ENCODE measurements at places on chromosomes 3 and 15. TPM values are rescaled to one million over a fixed set of nuclear protein-coding genes. Genes with fewer than 3 reads are reported as not detected.

- DNase-seq: no peak
Measured at GRCh38 chr15:70248116-70249025, 150.7 kb upstream of the TLE3 start.

ECE2 gene
- not detected for total RNA-seq

CPA3 gene
- not detected for total RNA-seq

RPP25 gene
- total RNA-seq: 5.9 TPM

SMAD6 gene
- 6.6 TPM for total RNA-seq

IGDCC3 gene
- total RNA-seq: 0.44 TPM

SATB1 gene
- 2.7 TPM for total RNA-seq

DNA sequence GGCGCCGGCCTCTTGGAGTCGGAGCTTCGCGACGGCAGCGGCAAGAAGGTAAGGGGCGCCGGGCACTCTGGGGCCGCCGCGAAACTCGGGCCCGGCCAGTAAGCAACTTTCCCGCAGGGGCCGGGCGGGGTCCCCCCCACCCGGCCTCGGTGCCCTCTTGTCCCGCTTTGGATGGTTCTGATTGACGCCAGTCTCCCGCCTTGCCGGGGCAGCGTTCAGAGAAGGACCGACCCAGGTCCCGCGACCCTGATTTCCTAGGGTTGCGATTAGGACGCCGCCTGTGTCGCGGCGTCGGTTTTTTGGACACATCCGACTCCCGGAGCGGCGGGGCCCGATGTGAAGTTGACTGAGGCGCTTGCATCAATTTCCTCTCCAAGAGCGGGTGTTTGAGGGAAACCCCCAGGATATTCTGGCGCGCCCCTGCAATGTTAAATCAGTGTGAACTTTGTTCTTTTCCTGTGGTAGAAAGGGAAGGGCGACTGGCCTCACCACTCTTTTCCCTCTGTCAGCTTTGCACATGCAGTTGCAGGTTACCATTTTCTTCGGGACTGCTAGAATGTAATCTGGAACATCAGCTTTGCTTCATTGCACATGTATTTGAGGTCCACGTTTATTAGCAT, 755 bp downstream of the PDE8A start:
- DNase-seq: no peak

- no peak for DNase-seq
Measured at GRCh38 chr3:45224824-45225464, 1.1 kb downstream of the TMEM158 start.

MUC20 gene
- 2.4 TPM for total RNA-seq

GRCh38 chr3:183815563-183815940, 9.8 kb downstream of the MAP6D1 start:
- no peak for DNase-seq

CCDC39 gene
- not detected for total RNA-seq

- DNase-seq: no peak
Measured at GRCh38 chr3:115388166-115388565, 235.1 kb upstream of the GAP43 start.

DNA sequence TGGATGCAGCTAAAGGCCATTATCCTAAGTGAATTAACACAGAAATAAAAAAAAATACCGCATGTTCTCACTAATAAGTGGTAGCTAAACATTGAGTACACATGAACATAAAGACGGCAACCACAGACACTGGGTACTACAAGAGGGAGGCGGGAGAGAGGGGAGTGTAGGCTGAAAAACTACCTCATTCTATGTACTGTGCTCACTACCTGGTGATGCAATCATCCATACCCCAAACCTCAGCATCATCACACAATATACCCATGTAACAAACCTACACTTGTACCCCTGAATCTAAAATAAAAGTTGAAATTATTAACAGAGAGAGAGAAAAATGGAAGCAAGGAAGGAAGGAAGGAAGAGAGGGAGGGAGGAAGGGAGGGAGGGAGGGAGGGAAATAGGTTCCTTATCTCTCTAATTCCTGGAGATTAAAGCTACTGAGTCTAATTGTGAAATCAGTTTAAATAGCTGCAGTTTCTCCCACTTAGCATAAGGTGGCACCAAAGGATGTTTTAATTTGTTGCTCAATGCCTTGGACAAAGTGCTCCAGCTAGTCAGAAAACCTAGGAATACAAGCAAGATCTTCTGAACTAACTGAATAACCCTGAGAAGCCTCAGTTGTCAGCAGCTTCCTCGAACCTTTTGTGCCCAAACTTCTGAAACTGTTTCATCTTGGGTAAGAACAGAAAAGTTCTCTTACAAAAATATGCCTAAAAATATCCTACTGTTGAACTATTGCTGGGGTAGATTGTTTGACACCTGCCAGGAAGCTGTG, 79.4 kb upstream of the ATP11B start:
- peak; percentile 60 for DNase-seq

GRCh38 chr3:34106879-34107278, 308.4 kb downstream of the PDCD6IP start:
- DNase-seq: peak; percentile 2

DNA sequence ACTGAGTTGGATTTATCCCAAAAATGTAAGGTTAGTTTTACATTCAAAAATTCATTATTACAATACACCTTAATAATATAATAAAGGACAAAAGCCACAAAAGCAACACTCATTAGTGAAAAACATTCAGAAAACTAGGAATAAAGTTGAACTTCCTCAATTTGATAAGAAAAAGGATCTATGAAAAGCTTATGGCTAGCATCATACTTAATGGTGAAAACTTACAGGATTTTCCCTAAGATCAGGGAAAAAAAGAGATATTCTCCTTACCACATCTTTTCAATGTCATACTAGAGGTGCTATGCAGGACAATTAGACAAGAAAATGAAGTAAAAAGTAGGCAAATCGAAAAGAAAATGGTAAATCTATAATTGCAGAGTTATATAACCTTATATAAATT, 279.9 kb downstream of the CGGBP1 start:
- DNase-seq: no peak

DNA sequence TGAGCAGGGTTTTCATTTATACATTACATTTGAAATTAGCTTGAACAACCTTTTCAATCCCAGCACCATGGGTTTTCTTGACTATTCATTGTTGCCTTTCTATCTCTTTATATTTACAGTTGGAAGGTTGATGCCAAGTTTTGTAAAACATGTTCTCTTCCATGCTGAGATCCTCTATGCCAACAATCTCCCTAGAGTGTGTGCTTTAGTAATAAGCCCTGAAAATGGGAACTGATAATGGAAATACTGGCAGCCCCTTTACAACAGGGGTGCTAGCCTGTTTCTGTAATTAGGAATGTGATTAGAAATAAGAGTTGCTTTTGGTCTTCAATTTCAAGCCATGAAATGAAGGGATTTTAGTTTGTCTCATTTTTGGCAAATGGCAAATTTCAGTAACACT, 239.9 kb upstream of the NAALADL2 start:
- DNase-seq: no peak

DNA sequence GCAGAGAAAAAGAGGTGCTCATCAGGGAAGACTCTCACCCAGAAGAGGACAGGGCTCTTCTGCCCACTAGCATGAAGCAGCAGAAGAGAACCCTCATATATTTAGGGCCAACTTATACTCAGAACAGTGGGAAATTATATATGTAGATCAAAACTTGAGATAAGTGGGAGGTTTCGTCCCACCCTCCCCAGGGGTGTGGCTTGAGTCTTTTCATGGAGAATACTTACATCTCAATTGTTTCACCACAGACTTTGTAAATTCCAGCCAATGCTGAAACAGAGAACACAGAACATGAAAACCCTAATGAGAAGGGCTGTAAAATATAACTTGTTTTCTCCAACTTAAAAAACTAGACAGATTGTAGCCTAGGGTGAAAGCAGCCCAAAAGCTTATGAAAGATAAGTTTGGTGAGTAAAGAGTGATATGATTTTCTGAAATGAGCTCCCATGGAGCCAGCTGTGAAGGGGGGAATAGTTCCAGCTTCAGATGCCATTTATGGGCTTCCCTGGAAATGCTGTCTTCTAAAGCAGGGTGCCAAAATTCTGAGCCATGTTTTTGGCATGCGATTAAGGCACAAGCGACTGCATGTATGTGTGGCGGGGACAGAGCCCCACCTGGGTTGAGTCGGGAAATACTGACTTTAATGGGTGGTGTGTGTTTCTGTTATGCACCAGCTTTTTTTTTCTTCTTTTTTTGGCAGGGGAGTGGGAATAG, 92.9 kb downstream of the WDR76 start:
- DNase-seq: no peak

- DNase-seq: no peak
Measured at GRCh38 chr3:78791753-78792152, 976.0 kb downstream of the ROBO1 start.

GRCh38 chr3:45343947-45344346, 44.4 kb upstream of the LARS2 start:
- peak; percentile 23 for DNase-seq

DNA sequence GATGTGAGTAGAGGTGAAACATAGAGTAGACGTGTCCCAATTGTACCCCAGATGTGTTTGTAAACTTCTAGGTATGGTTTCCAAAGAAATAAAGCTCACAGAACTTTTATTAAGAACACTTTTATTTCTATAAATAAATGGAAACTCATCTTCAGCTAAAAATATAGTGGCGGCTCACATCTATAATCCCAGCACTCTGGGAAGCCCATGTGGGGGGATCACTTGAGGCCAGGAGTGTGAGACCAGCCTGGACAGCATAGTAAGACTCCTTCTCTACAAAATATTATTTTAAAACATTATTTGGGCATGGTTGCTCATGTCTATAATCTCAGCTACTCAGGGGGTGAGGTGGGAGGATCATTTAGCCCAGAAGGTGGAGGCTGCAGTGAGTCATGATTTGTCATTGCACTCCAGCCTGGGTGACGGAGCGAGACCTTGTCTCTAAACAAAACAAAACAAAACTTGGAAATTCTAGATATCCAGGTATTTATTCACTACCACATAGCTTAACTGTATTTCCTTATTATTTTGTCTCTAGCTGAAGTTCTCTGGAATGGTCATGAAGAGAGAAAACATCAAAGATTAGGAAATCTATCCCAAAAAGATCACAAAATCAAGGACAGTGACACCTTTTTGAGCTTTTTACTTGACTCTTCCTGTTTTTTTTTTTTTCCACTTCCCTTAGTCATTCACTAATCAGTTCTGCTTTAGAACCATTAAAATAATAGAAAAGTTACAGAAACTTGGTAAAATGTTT, 258.1 kb downstream of the TIGIT start:
- DNase-seq: peak; percentile 85

MASP1 gene
- not detected for total RNA-seq

GRCh38 chr3:172770382-172770781, 19.9 kb downstream of the ECT2 start:
- DNase-seq: no peak

SOX2 gene
- total RNA-seq: 0.15 TPM

DNA sequence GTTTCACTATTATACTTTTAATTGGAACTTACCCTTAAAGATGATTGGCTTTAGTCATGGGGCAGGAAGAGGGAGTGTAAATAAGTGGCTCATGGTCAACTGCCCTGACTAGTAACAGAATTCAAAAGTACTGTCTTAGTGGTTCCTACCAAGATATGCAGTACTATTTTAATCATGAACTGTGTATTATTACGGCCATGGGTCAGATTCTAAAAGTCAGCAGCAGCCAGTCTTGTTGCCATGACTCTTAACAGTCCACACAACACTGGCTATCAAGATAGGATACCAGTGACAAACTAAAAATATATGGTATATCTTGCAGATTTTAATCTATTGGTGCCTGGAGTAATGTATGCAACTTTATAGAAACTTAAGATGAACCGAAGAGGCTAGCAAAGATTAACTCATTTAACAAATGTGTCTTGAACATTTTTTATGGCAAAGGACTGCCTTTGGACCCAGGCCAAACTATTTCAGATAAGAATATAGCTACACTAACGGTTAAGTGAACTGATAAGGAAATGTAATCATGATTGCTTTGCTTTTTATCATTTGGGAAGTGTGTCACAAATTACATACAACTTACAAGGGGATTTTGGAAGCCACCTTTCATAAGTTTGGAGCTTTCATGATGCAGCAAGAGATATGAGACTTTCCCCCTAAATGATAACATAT, 163.7 kb downstream of the TCF12 start:
- no peak for DNase-seq

DNA sequence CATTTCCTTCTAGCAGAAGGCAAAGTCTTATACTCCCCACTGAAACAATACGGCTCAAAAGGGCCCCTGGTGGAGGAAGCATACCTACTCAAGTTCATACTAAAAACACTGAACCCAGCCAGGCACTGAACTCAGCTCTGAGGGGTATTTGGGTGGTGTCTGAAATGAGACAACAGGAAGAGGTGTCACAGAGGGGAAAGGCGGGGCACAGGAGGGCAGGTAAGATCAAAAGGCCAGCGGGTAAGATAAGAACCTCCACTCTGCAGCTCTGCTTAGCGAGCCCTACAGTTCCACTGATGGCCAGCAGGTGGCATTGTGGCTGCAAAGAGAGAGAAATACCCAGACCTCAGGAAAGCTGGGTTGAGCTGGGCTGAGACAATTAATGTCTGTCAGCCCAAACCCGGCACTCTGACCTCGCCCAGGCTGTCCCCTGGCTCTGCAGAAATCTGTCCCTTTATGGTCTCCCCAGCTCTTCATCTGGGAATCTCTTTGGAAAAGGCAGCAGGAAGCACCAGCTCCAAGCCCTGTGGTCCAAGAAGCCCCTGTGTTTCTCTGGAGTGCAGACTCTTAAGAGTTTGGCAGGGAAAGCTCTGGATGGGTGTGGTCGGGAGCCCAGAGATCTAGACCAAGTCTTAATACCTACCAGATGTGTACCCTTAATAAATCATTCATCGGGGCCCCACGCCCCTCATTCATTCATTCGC, 8.4 kb downstream of the MFGE8 start:
- no peak for DNase-seq

GRCh38 chr3:125990253-125990970, 21.4 kb downstream of the ROPN1B start:
- peak; percentile 73 for DNase-seq

CYP1A2 gene
- total RNA-seq: not detected

CLDN18 gene
- total RNA-seq: 0.17 TPM

CCDC66 gene
- total RNA-seq: 16.9 TPM
